Frontal cortex (tissue), 4 donors: ENCODE measurements at places on chromosomes 2 and 18. TPM values are rescaled to one million over a fixed set of nuclear protein-coding genes. Genes with fewer than 3 reads are reported as not detected.

DNA sequence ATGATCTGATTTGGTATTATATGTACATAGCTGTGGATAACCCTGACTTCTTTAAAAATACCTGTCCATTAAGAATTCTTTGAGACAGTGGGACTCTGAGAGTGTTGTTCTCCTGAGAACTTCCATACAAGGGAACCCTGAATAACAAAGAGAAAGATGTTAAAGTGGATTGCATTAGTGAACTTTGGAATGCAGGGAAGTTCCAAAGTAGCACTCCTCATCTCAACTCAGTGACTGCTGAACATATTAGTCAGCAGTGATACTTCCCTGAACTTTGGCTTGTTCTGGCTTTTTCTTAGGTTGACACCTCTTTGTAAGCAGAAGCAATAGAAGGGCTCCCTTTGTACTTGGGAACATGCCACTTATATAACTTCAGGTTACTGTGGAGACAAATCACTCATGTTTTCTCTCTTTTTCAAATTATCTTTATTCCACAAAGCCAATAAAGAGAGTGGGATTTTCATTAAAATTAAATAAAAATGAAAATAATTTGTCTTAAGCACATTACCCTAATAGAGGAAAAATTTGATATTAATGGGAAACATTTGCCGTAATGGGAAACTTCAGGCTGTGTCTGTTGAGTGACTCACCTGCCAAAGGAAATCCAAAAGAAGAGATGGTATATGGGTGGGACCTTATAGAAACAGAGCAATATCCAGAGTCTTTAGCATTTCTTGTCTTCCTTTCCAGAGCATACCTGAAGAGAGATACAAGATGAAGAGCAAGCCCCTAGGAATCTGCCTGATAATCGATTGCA, 33.3 kb downstream of the CFLAR start:
- DNase-seq, result no peak

- no peak for DNase-seq
Measured at GRCh38 chr18:70044632-70045031, 97.0 kb upstream of the CD226 start.

DNA sequence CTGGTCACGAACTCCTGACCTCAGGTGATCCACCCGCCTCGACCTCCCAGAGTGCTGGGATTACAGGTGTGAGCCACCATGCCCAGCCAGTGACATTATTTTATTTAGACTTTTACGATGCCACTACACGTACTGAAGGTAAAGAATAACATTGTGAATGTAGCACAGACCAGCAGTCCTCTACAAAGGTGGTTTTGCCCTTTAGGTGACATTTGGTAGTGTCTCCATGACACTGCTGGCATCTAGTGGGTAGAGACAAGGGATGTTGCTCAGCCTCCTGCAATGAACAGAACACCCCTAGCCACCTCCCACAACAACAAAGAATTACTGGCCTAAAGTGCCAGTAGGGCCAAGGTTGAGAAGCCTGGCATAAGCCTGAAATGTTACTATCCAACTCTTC, 69.5 kb downstream of the MYOM1 start:
- no peak for DNase-seq

- no peak for DNase-seq
Measured at GRCh38 chr18:9825571-9826073, 60.2 kb upstream of the TXNDC2 start.

DNA sequence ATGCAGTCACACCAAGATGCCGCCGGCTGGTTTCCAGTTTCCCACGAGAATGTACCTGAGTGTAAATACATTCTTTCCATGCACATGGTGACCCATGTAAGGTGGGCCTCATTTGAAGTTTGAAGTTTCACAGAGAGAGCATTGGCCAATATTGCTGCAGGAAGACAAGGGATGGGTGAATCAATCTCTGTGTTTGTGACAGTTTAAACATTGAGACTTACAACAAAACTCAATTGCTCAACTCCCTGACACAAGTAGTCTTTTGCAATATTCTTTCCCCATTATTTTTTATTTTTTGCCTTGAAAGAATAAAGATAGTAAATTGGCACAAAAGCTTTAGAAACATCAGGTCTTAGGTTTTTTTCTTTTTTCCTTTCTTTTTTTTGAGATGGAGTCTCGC, 5.1 kb downstream of the SERPINB2 start:
- DNase-seq, result no peak

DNA sequence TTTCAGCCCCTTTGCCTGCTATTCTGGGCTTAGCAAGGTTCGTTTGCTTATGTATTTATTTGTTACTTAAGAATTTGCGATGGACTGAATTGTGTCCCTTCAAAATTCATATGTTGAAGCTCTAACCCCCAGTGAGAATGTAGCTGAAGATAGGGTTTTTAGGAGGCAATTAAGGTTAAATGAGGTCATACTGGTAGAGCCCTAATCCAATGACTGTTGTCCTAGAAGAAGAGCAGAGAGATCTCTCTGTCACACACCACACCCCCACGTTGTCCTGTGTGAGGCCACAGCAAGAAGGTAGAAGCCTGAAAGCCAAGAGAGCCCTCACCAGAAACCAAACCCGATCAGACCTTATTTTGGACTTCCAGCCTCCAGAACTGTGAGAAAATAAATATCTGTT, 66.7 kb downstream of the KIAA1328 start:
- no peak for DNase-seq

DNA sequence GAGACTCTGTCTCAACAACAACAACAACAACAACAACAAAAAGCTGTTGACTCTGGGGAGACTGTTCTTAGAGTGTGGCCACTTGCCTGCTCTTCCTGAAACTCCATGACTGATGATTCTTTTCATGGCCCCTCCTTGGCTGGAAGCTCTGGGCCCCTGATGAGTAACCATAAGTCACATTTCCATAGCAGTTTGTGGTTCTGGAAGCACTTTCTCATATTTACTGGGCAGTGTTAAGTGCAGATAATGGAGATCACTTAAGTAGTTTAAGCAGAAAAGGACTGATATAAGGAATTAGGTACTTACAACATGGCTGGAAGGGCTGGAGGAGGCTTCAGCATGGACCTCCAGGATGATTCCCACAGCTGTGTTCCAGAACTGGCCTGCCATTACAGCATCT, 147.3 kb upstream of the DLX2 start:
- no peak for DNase-seq

DNA sequence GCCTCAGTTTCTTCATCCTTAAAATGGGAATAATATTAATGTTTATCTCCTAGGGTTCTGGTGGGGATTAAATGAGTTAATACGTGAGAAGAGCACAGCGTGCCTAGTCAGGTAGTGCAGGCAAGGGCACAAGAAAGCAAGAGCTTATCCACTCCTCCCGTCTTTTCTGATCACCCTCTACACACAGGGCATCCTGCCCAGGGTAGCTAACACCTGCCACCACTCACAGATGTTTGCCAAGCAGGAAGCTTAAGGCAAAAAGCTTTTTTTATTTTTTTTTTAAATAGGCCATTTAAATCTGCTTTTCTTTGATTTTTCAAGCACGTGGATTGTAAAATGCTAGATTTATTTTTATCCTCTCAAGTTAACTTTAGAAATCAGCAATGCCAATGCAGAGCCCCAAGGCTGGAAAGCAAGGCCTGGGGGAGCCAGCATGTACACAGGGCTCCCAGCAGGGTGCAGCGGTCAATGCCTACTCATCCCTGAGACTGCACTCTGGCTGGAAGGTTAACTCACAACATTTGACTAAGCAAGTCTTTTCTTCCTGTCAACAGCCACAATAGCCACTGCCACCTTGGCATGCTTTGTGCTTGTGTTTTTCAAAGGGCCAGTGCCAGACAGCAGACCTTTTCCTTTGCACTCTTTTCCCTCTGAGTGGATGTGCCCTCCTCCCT, 86.5 kb upstream of the ACAA2 start:
- DNase-seq, result no peak

DNA sequence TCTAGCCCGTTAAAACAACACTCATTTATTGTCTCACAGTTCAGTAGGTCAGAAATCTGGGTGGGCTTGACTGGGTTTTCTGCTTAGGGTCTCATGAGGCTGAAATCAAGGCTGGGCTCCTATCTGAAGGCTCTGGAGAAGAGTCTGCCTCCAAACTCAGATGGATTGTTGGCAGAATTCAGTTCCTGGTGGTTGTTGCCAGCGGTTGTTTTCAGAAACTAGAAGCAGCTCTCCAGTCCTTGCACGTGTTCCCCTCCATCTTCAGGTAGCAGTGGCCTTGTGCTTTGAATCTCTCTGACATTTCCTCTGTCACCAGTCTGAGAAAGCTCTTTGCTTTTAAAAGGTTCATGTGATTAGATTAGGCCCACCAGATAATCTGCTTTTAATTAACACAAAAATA, 20.1 kb upstream of the FN1 start:
- no peak for DNase-seq

DNA sequence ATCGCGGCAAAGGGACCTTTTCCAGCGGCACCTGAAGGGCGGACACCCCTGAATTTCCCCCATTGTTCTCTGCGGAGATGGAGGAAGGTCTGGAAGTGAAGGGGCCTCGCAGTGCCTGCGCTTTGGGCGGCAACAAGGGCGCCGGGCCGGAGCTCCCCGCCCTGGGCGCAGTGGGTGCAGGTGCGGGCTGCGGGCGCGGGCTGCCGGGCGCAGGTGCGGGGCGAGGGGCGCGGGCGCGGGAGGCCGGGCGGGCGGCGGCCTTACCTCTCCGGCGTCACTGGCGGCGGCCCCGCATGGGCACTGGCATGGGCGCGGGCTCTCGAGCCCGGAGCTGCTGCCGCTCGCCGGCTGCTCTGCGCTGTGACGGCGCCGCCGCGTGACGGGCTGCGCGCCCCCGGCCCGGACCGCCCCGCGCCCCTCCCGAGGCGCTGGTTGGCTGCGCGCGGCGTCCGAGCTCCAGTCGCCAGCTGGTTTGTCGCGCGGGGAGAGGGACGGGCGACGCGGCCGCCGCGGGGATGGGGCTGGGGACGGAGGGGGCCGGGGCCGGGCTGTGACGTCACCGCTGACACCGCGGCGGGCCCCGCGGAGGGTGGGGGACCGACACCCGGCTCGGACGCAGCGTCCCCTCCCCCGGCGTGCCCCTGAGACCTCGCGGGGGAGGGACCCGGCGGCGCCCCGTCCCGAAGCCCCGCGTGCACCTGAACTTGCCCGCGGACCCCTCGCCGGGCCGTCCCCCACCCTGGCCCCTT, at the start of gene KIF1A:
Gene KIF1A, minus strand, starts transcription at position 362 of the 749 bp plus-strand sequence. CDS start 22,467 bp downstream, outside the sequence.
- peak; percentile 98 for DNase-seq

DNA sequence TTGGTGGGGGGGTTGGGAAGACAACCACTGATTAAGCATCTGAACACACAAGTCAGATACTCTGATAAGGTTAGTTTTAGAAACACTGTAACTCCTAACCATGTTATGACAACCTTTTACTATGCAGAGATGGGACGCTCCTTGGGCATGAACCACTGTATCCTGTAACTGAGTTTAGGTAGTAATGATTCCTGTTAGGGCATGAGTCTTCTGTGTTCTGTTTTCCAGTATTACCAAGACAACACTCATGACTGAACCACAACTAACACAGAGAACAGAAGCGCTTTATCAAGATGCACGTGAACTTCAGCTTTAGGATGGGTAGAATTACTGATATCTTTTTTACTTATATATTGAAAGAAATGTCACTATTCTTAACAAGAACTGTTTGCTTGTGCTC, 14.1 kb upstream of the CREB1 start:
- DNase-seq, result no peak

DNA sequence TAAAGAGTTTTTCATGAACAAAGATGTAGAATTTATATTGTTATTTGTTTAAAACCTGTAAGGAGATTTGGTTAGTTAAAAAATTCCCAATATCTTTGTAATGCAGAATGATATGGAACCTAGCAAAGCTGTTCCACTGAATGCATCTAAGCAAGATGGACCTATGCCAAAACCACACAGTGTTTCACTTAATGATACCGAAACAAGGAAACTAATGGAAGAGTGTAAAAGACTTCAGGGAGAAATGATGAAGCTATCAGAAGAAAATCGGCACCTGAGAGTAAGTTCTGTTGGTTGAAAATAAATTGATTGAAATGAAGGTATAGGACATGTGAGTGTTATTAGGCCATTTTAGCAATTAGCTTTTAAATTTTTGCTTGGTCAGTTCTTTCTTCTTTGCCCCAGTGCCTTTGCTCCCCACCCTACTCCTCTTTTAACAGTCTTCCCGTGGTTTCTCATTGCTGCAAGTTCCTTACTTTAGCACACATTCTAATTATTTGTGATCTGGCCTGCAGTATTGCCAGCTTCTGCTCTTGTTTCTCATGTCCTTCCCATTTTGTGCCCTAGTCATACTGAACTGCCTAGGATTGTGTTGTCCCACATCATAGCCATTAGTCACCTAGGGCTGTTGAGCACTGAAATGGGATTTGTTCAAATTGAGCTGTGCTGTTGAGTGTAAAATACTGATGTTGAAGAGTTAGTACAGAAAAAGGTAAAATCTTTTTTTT, 36.6 kb downstream of the VAPA start:
- DNase-seq, result no peak

GRCh38 chr2:43274721-43275120, 48.3 kb upstream of the ZFP36L2 start:
- DNase-seq, result no peak

GRCh38 chr2:75361486-75361885, 162.2 kb upstream of the TACR1 start:
- DNase-seq, result no peak

- DNase-seq, result no peak
Measured at GRCh38 chr2:169961911-169962310, 134.7 kb downstream of the UBR3 start.

- DNase-seq, result no peak
Measured at GRCh38 chr2:164967781-164968228, 12.5 kb upstream of the SLC38A11 start.

GRCh38 chr18:27461957-27462356, 276.8 kb upstream of the CHST9 start:
- DNase-seq, result no peak

GRCh38 chr2:28624793-28625701, 126.6 kb upstream of the PPP1CB start:
- DNase-seq, result peak; percentile 51

GRCh38 chr18:49843778-49844625, 30.7 kb upstream of the ACAA2 start:
- DNase-seq, result no peak

- no peak for DNase-seq
Measured at GRCh38 chr2:43745457-43745856, 28.4 kb upstream of the DYNC2LI1 start.

GRCh38 chr2:27092696-27093429, 6.3 kb downstream of the KHK start:
- no peak for DNase-seq

DNA sequence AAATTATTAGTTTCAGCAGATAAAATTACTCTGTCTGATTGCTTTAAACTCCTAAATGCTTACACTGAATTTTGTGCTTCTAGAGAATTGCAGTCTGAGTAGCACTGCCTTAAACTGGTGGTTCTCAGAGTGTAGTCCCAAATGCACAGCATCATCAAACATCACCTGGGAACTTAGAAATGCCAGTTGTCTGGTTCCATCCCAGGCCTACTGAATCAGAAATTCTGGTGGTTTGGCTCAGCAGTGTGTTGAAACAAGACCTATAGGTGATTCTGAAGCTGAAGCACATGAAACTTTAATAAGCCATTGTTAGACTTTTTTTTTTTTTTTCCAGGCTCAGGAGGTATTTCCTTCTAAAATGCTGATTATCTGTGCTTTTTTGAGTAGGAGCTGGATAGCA, 22.0 kb downstream of the EPC2 start:
- no peak for DNase-seq

Gene MYOM1
- total RNA-seq, result 0.82 TPM

Gene CDH7
- 7.3 TPM for total RNA-seq

Gene RAPH1
- total RNA-seq, result 35.9 TPM

Gene CAPN14
- total RNA-seq, result 0.82 TPM

Gene SLC4A3
- total RNA-seq, result 31.8 TPM

Gene POTEJ
- total RNA-seq, result not detected

Gene ZNF385B
- 7.7 TPM for total RNA-seq
